KG1 (cell line): ENCODE measurements at places on chromosomes 7 and 10.

- no peak for DNase-seq
Measured at GRCh38 chr10:13924040-13924725, 337.4 kb downstream of the PRPF18 start.

DNA sequence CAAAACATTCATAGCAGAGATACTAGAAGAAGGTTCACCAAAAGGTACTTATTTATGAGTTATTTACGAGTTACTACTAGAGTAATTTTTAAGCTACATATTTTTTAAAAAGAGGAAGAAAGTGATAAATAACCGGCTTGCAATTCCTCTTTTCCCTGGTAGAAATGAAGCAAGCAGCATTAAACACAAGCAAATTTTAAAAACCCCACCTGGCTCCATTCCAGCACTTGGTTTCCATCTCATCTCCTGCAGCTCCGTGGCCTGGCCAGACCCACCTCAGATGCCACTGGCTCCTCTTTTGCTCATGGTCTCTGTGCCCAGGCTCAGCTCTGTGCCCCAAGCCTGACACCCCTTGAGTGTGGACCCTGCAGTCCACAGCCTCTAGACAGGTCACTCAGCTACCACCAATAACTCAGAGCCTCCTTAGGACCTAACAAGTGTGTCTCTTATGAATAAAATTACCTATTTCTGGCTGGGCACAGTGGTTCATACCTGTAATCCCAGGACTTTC lies 479.5 kb downstream of the TNS3 start:
- DNase-seq = peak; percentile 2

- DNase-seq = no peak
Measured at GRCh38 chr7:150408393-150409299, 29.5 kb downstream of the ZNF775 start.

DNA sequence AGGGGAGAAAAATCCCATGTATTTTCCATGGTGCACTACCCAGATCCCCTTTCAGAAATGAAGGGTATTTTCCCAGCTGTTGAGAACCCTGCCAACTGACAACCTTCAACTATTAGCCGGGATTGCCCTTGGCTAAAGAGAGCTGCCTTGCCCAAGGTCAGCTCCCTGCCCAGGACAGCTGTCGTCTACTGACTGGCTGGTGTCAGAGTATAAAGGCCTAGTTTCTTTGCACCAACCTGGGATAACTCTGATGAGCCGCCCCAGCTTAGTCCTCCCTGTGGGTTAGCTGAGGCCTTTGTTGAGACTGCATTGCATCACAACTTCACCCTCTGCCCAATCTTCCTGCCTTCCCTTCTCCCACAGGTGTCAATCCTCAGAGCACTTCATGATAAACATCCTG lies 147.2 kb upstream of the RHEB start:
- no peak for DNase-seq

DNA sequence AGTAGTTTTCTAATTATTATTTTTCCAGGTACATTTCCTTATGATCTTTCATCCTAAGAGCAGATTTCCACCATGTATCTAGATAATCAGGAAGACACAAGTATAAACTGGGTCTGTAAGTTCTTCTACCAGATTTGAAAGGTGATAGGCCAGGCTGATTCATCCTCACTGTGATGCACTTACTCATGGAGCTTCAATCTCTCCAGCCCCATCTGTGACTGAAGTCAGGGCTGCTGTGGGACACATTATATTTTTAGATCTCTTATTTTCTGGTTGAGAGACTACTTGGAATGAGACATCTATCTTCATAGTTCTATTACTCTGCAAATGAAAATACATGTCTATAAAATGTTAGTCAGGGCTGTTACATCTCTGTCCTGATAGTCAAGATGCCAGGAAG lies 85.5 kb upstream of the SLC25A13 start:
- DNase-seq = no peak

DNA sequence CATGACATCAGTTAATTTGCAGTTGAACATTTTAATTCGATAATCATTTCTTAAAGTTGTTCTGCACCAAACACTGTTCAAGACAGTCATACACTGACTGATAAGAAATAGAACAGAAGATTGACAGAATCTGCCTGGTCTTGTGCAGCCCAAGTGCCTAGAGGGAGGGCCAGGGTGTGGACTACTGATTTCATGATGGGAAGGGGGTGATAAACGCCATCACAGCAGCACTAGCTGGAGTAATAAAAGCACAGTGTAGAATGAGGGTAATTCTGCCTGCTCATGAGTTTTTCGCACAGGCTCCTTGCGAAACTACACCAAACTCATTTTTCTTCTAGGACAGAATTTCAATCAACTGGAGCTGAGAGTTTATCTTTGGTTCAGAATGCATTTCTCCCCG lies 270.1 kb downstream of the ARL4A start:
- no peak for DNase-seq

DNA sequence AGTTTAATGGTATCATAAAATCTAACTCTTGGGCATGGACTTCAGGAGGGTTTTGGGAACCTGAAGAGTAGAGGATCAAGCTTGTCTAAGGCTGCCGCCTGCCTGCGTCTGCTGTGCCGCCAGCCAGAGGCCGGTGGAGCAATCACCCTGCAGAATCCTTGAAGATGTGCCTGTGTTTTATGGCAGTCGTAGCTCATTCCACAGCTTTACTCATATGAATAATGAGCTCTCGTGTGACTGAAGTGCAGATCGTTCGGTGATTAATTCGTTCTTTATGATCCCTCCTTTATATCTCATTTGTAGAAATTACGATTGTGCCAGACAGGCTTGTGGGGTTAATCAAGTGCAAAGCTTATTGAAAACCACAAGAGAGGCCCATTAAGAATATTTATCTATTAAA lies 100.8 kb downstream of the ACTR3B start:
- DNase-seq = no peak

DNA sequence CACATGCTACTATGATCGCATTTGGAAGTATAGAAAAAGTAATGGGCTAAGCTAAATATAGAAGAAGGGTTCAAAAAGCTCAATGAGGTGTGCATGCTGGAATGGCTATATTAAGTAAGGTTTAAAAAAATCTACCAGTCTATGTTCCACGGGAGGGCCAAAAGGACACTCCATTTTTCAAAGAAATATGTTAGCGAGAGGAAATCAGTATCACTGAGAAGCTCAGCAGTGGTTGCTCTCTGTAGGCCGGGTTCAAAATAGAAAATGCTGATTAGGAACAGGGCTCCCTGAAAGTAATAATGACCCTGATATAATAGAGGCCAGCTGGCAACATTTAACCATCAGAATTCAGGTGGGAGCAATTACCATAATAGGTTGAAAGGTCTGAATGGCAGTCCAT lies 224.5 kb upstream of the SEMA3E start:
- no peak for DNase-seq

DNA sequence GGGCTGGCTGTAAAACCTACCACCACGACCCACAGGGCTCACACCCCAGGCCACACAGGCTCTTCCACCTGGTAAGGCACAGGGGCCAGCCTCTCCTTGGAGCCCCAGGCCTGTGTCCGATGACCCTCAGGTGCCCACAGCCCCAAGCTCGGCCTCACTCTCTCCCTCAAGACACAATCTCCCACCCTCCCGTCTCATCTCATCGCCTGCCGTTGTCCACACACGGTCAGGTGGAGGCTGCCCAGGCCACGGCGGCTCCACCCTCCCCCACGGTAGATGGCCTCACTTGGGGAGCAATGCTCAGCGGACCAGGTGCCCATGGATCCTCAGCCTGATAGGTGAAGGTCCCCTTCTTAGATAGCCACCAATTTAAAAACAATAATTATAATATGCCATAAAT lies 8.7 kb upstream of the UTF1 start:
- DNase-seq = no peak

GRCh38 chr7:4189131-4189570 lies 492.9 kb upstream of the FOXK1 start:
- DNase-seq = no peak

GRCh38 chr7:31096877-31097258 lies 44.8 kb downstream of the ADCYAP1R1 start:
- DNase-seq = no peak

DNA sequence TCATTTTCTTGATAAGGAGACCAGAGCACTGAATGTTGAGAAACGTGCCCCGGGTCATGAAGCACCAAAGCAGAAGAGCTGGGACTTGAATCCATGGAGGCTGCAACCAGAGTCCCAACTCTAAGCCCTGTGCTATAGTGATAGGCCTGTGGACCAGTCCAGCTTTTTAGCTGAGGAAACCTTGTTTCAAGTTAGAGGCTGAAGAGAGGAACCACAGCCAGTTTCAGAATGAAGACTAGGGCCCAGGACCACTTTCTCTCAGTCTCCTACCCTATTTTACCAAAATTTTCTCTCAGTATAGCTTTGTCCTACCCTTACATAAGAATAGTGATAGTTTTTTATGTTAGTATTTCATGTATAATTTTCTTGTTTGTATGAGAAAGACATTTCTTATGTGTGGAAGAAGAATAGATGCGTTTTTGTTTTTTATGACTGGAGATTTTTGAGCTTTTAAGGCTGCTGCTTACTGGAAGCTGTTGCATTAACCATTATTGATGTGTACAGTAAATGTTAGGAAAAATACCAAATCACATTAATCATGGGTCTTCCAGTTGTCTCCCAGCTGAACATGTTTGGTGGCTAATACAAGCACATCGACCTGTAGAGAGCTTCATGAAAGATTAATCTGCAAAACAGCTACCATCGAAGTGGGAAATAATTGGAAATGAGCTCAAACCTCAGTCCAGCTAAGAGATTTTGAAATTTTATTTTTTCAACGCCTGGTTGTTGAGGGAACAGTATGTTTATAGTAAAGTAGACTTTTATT lies 45.0 kb upstream of the CSTF2T start:
- no peak for DNase-seq

- no peak for DNase-seq
Measured at GRCh38 chr7:3239291-3239691, 61.8 kb upstream of the SDK1 start.

DNA sequence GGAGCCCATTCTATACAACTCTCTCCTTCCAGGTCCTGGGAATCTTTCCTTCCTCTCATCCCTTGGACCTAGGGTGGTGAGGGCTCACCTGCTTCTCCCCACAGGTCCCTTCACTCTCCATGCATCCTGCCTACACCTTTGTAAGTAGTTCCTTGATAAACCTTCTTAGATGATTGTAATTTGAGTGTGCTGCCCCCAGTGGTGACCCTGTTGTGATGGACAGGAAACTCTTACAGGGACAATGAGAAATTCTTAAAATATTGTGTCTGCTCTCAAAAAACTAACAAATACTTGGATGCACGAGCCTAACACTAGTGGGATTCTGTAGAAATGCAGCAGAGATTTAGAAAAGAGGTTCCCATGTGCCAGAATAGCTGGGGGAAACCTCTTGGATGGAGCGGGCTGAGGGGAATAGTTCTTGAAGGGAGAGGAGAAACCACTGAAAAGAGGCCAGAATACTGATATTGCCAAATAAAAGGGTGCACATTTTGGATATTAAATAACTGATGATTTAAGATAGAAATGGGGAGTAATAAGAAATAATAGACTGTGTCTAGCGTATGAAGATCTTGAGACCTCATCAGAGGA lies 6.7 kb upstream of the PAXIP1 start:
- no peak for DNase-seq

DNA sequence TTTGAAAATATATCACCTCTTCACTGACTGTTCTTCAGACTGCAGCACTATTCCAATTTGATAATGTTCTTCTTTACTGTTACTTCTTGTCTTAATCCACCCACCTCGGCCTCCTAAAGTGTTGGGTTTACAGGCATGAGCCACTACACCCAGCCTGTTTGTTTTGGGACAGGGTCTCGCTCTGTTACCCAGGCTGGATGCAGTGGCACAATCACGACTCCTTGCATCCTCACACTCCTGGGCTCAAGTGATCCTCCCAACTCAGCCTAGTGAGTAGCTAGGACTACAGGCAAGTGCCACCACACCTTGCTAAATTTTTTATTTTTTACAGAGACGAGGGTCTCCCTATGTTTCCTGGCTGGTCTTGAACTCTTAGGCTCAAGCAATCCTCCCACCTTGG lies 77.9 kb downstream of the NDUFB2 start:
- DNase-seq = no peak

- DNase-seq = no peak
Measured at GRCh38 chr10:28797904-28798371, 120.6 kb downstream of the BAMBI start.

- no peak for DNase-seq
Measured at GRCh38 chr7:25845464-25845863, 306.5 kb upstream of the NFE2L3 start.

DNA sequence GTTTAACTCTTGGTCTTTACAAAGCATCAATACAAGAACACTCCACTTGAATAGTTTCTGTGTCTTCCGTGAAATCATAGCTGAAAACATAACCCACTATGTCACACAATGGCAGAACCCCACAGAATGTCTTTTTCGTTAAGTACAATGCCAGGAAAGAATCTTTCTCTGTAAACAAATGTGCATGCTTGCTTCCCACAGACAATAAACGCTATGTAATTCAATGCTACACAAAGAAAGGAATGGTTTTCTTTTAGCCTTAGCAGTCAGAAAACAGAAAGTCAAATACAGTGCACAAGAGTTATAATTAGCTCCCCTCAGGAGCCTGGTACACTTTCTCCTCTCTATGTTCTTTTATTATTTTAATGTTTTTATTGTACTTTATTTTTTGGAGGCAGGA lies 186.1 kb downstream of the SRPK2 start:
- no peak for DNase-seq

- DNase-seq = no peak
Measured at GRCh38 chr10:94061026-94061425, 67.3 kb downstream of the PLCE1 start.

- no peak for DNase-seq
Measured at GRCh38 chr7:110003827-110004226, 1087.1 kb upstream of the LRRN3 start.

DNA sequence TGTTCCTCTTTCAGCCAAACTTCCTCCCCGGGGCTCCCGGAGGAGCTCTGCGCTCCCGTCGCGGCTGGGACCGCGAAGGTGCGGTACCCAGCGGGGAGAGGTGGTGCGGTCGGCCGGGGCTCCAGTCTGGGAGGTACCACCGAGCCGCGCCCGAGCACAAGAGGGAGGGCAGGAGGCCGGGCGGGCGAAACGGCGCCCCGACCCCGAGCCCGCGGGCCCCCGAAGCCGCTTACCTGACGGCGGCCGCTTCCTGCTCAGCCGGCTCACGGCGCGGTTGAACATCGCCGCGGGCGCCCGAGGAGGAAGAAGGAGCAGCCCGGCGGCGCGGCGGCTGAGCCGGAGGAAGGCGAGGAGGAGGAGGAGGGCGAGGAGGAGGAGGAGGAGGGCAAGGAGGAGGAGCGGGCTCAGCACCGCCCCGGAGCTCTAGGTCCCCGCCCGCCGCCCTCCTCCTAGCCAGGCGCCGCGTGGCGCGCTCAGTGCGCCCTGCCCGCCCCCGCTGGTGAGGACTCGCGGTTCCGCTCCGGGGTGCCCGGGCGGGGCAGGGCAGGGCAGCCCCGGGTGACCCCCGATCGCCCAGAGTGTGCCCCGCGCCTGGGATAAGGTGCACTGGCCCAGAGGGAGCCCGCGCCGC lies at the start of gene RGS10:
TSS of gene RGS10 (minus strand) at position 363 of the 631 bp plus-strand sequence. CDS start at position 282, 81 bp downstream.
- peak; percentile 69 for DNase-seq

- DNase-seq = no peak
Measured at GRCh38 chr10:112136486-112137153, 46.9 kb downstream of the GPAM start.

GRCh38 chr7:115475761-115476385 lies 554.0 kb downstream of the MDFIC start:
- no peak for DNase-seq

- DNase-seq = peak; percentile 82
Measured at GRCh38 chr7:139776486-139777132, 1.2 kb downstream of the HIPK2 start.

- no peak for DNase-seq
Measured at GRCh38 chr7:149717481-149717880, 55.9 kb downstream of the ZNF467 start.
